ENCODE measurements at places on chromosomes 11 and 22.

DNA sequence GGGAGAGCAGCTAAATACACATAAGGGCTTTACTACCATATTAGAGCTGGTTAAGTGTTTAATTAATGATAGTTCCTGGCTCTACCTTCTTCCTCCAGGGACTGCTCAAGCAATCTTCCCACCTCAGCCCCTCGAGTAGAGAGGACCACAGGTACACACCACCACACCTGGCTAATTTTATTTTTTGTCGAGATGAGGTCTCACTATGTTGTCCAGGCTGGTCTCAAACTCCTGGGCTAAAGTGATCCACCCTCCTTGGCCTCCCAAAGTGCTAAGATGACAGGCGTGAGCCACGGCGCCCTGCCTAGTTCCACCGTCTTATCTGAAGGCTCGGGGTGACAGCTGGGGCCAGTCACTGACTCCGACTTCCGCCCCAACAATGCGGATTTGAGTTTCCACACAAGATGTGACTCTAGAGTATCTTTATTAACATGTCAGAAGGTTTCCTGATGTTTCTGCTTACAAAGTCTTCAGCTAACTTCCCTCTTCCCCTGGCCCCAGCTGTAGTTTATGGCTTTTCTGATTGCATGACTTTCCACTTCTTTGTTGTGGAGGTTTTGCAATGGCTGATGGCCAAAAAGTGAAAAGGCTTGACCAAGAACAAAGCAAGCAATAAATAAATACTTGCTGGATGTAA is 16.8 kb downstream of the TPST2 start:
- no peak for DNase-seq

DNA sequence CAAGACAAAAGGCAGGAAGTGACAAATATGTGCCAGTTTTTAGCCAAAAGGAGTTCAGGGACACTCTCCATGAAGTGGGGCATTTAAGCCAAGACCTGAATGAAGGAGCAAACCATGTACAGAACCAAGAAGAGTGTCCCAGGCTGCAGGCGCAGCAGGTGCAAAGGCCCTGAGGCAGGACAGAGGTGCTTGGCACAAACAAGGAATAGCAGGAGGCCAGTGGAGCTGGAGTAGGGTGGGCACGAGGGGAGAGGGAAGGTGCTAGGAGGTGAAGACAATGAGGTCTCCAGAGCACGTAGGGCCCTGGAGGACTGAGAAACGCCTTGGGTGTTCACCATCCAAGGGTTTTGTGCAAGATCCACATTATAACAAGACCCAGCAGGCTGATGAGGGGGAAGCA is 474.1 kb downstream of the MN1 start:
- DNase-seq: no peak

DNA sequence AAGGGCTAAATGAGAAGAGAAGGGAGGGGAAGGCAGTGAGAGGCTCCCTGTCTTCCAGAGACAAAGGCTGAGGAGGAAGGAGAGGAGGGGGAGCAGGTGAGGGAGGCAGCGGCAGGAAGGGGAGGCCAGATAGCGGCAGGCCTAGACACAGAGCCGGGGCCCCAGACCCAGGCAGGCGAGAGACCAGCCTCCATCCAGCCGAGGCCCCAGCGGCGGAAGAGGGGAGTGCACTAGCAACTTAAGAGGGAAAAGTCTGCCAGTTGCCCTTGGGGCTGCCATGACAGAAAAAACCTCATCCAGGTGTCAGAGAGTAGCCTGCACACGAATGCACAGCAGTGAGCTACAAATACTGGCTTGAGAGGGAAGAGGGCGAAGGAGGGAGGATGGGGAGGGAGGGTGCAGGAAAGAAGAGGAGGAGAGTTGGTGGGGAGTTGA is 46.7 kb downstream of the IGLL1 start:
- DNase-seq: no peak

DNA sequence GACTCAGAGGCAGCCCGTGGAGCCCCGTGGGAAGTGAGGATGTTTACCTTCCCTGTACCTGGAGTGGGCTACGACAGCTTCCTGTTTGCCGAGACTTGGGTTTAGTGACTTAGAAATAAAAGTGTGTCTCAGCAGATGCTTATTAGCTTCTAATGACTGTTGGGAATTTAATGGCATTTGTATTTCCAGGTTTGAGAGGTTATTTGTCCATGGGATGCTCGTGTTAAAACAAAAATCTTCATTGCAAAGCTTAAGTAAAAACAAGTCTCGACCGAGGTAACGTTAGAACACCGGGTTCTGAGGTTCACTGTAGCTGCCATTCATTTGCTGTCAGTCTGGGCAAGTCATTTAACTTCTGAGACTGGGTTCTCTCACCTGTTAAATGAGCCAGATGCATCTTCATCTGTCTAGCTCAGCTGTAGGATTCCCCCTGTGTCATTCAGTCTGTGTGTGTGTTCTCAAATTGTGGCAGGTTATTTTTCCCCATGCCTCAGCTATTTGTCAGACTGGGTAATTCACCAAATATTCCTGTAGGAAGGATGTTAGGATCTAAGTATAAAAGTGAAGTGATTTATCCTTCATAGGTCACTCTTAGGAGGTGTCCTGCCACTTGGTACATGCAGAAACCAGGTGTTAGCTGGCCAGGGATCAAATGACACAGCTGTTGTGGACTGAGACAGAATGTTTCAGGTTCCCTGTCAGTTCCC is 791 bp downstream of the EI24 start:
- no peak for DNase-seq

DNA sequence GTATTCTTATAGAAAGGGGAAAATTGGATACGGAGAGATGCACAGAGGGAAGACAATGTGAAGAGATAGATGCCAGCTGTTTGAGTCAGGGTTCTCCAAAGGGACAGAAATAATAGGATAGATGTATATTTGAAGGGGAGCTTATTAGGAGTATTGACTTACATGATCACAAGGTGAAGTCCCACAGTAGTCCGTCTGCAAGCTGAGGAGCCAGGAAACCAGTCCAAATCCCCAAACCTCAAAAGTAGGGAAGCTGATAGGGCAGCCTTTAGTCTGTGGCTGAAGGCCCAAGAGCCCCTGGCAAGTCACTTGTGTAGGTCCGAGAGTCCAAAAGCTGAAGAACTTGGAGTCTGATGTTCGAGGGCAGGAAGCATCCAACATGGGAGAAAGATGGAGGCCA is 569.6 kb upstream of the LARGE1 start:
- no peak for DNase-seq

Data from Panc1 (cell line).